IMR-90 (cell line): ENCODE measurements at places on chromosomes 4 and X. TPM values are rescaled to one million over a fixed set of nuclear protein-coding genes. Genes with fewer than 3 reads are reported as not detected.

Gene MAGEA2
- total RNA-seq: not detected in 2 replicates

Gene NRK
- 2.7 and 3.6 TPM in 2 replicates for total RNA-seq

DNA sequence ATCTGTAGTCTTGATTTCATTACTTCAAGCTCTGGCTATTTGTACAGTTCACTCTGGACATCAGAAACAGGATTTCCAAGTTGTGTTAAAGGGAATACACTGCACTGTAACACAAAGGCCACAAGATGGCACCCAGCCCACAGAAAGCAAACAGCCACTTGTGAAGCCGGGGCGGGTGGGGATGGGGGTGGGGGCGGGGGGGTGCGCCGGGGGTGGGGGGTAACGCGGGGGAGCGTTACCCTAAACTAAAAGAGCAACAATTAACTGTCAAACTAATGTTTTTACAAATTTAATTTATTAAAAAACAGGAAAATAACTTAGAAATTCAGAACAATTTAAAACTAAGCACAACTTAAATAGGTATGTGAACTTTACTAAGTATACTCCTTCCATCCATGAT lies 27.3 kb downstream of the PRDX4 start:
- DNase-seq: peak; percentile 57

- DNase-seq: no peak
Measured at GRCh38 chrX:87621697-87622096, 104.1 kb downstream of the KLHL4 start.

GRCh38 chr4:121648516-121648915 lies 48.3 kb downstream of the ANXA5 start:
- DNase-seq: no peak

DNA sequence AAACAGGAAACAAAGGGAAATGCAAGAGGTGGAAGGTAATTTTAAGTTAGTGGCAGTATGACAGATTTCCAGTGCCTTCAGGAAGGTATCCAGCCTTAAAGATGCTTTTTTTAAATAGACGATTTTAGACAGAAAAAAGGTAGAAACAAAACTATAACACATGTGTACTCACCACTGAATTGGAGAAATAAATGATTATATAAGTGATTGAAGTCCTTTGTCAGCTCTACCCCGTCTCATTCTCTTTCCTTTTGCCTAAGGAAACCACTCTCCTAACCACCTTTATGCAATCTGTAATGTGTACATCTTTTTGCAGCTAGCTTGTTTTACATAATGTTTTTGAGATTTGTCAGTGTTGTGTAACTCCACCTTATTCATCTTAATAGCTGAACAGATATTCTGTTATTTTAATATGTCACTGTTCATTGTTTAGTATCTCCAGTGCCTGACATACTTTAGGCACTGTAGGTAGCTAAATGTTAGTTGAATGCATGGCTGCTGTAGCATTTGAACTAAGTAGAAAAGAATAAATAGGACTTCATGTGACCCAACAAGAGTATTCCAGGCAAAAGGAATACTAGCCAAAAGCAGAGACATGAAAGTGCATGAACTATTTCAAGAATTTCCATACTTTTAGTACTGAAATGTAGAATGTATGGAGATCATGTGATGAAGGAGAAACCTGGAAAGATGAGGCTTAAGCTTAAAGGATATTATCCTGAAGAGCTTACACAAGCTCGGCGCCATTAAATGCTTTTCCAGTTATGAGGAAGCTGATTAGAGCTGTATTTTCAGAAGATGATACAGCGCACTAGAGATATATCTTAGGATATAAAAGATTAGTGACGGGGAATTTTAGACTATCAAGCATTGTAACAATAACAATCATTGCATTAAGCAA lies 865 bp downstream of the FAM200B start:
- DNase-seq: peak; percentile 17

DNA sequence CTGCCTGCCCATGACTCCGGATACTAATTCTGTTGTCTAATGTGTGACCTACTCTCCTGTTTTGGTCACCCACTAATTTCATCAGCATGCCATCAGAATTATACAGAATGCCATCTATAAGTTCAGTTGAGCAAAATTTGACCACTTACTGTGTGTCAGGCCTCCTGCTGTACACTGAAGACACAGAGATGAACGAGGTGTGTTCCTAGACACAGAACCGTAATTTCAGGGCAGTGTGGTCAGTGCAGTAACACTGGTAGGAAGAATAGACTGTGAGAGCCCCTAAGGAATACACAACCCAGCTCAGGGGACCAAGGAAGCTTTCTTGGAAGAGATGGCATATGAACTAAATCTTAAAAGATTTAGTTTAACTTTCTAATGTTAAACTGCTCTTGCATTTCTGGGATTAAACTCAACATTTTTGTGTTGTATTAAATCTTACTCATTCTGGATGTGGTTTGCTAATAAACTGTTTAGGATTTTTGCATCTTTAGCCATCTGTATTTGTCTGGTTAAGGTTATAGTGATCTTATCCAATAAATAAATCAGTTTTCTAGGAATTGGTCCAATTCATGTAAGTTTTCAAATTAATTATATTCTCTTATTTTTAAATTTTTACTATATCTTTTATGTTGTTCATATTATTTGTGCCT lies 34.3 kb downstream of the KANTR start:
- peak; percentile 35 for DNase-seq

- DNase-seq: no peak
Measured at GRCh38 chr4:99447513-99447912, 12.4 kb upstream of the ADH7 start.
